ENCODE measurements at places on chromosomes 3 and 15.

GRCh38 chr3:126671521-126671920 lies 16.6 kb upstream of the TXNRD3 start:
- no peak for DNase-seq

GRCh38 chr15:80953953-80954778 lies 35.5 kb downstream of the MESD start:
- DNase-seq = no peak

GRCh38 chr3:38119821-38120692 lies 16.9 kb downstream of the ACAA1 start:
- DNase-seq = no peak

- DNase-seq = no peak
Measured at GRCh38 chr3:137990427-137990826, 19.5 kb upstream of the CLDN18 start.

GRCh38 chr15:50764461-50765194 lies 878 bp downstream of the SPPL2A start:
- no peak for DNase-seq

GRCh38 chr3:112350018-112350810 lies 17.3 kb downstream of the CD200 start:
- DNase-seq = no peak

GRCh38 chr3:69088063-69088462 lies 3.3 kb downstream of the ARL6IP5 start:
- no peak for DNase-seq

GRCh38 chr15:70528816-70529215 lies 234.5 kb downstream of the UACA start:
- DNase-seq = no peak

DNA sequence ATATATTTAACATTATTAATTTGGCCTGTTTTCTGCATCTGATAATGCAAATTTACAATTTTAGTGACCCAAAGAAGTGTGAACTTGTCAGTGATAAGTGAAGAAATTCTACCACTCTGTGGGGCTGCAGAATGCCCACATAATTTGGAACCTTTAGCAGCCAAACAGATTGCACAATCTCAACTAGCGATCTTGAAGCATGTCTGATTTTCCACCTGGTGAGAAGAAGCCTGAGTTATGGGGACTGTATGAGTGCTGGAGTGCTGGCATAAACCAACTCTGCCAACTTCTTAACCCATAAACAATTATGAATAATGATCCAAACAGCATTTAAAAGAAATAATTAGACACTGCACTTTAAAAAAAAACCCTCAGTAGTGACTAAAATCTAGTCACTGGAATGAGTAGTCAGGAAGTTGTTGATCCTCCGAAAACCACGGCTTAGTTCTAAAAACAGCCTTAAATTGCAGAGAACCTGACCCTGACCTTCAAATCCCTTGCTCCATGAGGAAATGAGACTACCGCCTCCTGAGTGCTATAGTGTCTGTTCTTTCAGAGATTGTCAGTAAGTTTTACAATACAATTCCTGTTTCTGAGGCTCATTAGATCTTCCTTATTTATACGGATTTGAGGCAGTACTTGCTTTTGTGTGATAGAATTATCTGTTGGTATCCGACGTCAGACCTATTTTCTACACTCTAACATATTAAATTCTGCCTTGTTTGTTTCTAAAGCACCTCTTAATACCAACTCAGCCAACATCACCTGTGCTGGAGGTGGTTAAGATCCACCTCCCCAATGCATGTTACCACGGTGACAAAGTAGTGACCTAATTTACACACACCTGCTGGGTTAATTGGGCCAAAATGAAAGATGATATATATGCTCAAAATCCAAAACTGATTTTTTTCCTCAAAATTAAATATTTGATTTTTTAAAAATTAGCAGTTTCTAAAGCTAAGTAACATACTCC lies 267.7 kb downstream of the ZBTB20 start:
- DNase-seq = no peak

- DNase-seq = no peak
Measured at GRCh38 chr15:68784206-68784605, 36.5 kb downstream of the ANP32A start.

DNA sequence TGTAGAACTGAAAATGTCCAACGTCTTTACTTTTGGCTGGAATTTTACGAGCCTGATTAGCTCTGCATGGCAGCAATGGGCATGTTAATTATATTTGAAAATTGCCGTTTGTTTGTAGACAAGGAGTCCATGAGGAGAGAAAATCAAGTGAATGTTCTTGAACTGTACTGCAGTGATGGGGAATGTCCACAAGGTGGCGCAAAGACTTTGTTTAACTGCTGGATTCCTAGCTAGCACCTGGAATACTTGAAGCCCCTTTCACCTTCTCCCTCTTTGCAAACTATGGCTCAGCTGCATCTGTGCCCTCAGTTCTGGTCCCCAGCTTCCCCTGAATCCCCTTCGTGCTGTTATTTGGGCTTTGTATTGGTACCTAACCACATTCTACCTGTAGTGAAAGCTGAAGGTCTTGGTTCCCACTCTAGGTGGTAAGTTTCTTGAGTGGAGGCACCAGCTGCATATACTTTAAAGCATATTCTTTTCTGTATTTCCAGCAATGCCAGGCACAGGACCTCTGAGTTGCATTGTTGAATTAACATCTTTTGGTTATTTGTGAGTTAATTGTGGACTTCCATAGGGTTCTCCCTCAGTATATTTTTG lies 25.3 kb downstream of the EXOG start:
- DNase-seq = no peak

- no peak for DNase-seq
Measured at GRCh38 chr3:29694783-29695182, 413.9 kb downstream of the RBMS3 start.

- no peak for DNase-seq
Measured at GRCh38 chr3:188869628-188870027, 302.1 kb upstream of the TPRG1 start.

DNA sequence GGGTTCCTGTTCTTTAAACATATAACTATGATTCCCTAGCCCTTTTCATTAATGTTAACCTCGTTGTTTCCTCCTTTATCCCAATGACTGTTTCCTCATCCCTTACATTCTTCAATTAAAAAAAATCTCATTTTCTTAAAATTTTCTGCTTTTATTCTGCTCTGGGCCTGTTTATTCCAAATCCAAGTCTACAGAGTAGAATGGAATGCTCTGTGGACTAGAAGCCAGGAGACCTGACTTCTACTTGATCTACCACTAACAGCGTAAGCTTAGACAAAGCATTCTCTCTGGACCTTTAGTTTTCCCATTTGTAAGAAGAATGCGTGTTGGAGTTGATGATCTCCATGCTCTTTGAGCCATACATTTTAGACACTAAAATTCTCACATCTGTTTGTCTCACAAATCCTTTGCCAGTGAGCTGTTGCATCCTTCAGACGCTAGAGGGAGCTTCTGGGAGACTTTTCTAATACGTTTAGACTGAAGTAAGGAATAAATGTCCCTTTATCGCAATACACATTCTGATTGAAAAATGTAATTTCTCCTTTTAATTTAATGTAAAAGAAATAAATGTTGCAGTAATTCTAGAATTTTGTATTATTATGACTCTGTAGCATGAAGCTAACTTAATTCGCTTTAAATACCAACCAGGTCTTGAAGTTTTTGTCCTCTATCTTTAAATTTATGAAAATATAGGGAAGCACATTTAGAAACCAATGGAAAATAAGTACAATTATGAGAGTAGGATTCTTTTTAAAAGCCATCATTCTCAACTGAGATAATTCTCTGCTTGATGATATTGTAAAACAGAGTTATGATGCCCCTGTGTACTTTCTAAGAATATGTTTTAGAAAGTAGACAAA lies 21.7 kb upstream of the GMNC start:
- no peak for DNase-seq

- no peak for DNase-seq
Measured at GRCh38 chr3:72628065-72628464, 220.2 kb downstream of the SHQ1 start.

- DNase-seq = no peak
Measured at GRCh38 chr15:101545548-101546505, 56.3 kb upstream of the PCSK6 start.

GRCh38 chr15:87228460-87228859 lies 1028.1 kb downstream of the NTRK3 start:
- DNase-seq = no peak

GRCh38 chr15:28107904-28108275 lies 8.8 kb upstream of the OCA2 start:
- no peak for DNase-seq

DNA sequence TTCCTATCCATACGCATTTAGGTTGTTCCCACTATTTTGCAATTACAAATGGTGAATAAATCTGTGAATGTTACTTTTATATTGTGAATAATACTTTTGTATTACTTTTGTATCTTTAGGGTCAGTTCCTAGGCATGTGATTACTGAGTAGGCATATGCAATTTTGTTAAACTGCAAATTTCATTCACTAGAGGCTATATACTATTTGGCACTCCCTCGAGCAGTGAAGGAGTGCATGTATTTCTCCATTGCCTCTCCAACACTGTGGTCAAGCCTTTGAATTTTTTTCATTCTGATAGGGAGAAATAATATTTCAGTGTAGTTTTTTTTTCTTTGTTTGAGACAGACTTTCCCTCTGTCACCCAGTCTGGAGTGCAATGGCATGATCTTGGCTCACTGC lies 8.4 kb upstream of the CMTM6 start:
- no peak for DNase-seq

DNA sequence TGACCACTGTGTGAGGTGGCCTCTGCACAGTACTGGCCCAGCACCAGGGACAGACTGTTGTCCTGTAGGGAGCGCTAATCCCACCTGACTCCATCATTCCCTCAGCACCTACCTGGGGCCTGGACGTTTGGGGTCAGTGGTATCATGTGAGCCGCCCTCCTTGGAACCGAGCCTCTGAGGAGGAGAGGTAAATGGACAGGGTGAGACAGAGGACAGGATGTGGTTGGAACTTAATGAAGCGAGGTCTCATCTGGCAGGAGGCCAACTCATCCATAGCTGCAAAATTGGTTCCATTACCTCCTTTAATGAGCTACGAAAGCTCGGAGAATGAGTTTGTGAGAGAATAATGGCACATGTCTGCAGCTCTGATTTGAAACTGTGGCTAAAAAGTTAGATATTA lies 13.9 kb downstream of the MAPKAPK3 start:
- DNase-seq = no peak

DNA sequence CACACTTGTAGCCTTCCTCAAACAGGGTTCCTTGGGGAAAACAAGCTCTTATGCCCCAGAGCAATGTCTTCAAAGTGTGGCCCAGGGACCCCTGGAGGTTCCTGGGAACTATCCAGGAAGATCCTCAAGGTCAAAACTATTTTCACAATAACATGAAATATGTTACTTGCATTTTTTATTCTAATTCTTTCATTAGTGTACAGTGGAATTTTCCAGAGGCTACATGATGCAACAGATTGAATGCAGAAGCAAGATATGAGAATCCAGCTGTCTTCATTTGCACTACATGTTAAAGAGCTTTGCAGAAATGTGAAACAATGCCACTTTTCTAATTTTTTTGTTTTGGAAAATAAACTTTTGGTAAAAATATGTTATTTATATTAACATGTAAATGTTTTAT lies 190.9 kb downstream of the SLC9A9 start:
- DNase-seq = no peak

DNA sequence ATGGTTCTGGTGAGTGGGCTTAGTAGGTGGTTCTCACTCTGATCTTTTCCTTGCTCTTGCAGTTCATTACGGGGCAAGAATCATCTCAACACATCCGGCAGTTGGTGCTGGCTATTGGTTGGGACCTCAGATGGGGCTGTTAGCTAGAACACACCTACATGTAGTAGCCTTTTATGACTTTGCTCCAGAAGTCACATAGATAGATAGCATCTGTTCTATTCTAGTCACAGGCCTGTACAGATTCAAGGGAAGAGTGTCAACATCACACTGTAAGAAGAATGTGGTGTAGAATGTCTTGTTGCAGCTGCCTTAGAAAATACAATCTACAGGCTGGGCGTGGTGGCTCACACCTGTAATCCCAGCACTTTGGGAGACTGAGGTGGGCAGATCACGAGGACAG lies 15.1 kb downstream of the RAB5A start:
- DNase-seq = no peak

- no peak for DNase-seq
Measured at GRCh38 chr15:40053831-40054604, 15.0 kb upstream of the SRP14 start.

DNA sequence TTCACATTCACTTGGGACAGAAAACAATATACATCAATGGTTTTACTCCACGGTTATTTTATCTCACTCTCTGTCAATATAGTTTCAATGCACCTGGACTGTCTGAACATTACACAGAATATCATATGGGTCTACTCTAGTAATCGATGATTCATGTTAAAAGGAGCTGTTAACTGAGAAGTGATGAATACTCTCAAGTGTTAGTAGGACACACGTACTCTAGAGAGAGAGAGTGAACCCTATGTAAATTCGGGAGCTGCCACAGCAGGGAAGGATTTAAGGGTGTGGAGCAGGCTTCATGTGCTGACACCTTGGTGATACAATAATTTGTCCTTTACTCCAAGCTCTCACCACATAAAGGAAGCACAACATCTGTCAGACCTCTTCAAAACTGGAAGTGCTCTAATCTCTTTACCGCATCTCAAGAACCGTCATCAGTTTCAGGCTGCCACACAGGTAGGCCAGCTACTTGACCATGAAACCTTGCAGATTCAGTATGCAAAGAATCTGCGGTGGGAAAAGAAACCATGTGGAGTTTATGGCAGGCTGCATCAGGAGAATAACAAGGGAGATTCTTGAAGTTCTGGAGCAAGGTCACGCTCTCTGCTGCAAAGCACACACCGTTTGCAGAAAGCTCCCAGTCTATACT lies 199.2 kb upstream of the TMC3 start:
- no peak for DNase-seq

- DNase-seq = no peak
Measured at GRCh38 chr3:129059311-129059958, 1.1 kb upstream of the GP9 start.

GRCh38 chr3:37029516-37030163 lies 36.3 kb downstream of the MLH1 start:
- DNase-seq = no peak

GRCh38 chr3:40465456-40465855 lies 8.3 kb downstream of the RPL14 start:
- no peak for DNase-seq

DNA sequence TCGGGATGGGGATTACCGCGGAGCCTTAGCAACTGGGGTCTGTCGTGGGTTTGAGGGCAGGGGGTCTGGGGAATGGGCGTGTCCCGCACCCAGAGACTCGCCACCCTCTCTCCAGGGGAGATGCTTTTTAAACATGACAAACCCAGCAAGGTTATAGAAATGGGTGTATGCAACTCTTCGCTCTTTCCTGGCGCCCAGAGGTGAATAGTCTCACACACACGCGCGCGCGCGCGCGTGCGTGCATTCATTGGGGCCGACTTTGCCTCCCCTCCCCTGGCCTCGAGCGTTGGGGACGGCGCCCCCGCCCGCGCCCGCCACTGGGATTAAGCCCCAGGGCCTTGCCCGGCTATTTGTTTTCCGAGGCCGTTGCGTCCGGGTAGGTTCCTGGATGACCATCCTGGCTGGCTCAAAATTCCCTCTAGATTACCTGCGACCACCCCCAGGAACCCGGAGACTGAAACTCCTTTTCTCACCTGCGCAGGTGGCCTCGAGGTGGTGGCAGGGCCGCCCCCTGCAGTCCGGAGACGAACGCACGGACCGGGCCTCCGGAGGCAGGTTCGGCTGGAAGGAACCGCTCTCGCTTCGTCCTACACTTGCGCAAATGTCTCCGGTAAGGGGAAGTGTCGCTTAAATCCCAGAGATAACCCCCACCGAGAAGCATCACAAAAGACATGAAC lies 777 bp downstream of the GPR160 start:
- no peak for DNase-seq

Measured in cortex of kidney (tissue), 1 donor.